ENCODE measurements at places on chromosomes 12 and 14. TPM values are rescaled to one million over a fixed set of nuclear protein-coding genes. Genes with fewer than 3 reads are reported as not detected.

Gene SSPN
- not detected for total RNA-seq

DNA sequence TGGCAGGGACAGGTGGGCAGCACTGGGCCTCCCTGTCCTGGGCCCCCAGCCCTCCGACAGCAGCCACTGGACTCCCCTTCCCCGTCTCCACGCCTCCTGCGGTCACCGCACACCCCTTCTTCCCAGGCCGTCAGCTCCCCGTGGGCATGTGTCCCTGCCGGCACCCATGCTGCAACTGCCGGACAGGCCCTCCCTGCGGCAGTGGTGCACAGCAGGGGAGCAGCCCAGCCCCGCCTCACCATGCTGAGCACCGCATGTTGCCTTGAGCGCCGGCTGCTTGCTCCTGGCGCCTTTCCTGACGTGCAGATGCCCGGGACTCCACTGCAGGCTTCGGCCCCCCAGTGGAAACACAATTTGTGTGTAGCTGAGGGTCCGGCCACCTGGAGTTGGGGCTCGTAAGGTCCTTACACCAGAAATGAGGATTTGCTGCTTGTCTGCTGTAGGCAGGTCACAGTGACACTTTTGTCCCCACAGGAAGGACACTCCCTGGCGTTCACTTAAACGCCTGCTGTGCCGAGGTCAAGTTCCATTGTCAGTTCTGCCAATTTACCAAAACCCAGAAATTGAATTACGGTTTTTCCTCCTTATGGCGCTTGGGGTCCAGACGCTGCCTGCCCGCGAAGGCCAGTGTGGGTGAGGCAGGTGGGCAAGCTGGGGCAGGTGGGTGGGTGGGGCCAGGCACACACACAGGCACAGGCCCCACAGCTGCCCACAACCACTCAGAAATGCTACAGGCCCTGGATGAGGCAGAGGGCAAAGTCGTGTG lies 28.2 kb upstream of the MMP17 start:
- no peak for DNase-seq
- no peak overlapping the region for H3K4me3 ChIP-seq

- no peaks in the 10 kb centered on the region for H3K27me3 ChIP-seq
- DNase-seq, result no peak
- H3K36me3 ChIP-seq, result peaks cover 4% of the 10 kb centered on the region
- peaks cover 14% of the 10 kb centered on the region for H3K4me1 ChIP-seq
Observed at GRCh38 chr12:124861898-124862676, 1.6 kb downstream of the SCARB1 start.

- no peaks in the 10 kb centered on the region for H3K36me3 ChIP-seq
- no peak overlapping the region for H3K27ac ChIP-seq
- no peak for DNase-seq
- no peaks in the 10 kb centered on the region for H3K4me1 ChIP-seq
- no peak overlapping the region for H3K4me3 ChIP-seq
Observed at GRCh38 chr12:131119936-131120335, 166.2 kb downstream of the ADGRD1 start.

DNA sequence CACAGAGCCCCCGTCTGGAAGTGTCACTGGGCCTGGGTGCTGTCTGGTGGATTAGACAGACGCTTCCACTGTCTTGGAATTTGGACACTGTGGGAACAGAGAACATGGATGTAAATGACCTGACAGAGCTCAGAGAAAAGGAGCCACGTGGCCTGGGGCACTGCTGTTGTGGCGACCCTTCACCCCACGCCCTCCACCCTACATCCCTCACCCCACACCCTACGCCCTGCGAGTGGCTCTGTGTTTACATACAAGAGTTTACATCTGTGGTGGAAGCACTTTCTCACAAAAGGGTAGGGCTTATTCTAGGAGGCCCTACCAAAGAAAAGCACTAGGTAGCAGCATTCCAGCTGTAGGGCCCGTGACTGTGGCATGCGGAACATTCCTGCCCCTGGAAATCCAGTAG lies 47.7 kb downstream of the B4GALNT3 start:
- DNase-seq, result no peak
- peaks cover 2% of the 10 kb centered on the region for H3K27me3 ChIP-seq
- no peaks in the 10 kb centered on the region for H3K36me3 ChIP-seq
- H3K4me1 ChIP-seq, result peaks cover 4% of the 10 kb centered on the region
- H3K27ac ChIP-seq, result no peak overlapping the region

GRCh38 chr12:101981868-101982267 lies 79.9 kb downstream of the WASHC3 start:
- no peaks in the 10 kb centered on the region for H3K36me3 ChIP-seq
- no peaks in the 10 kb centered on the region for H3K27me3 ChIP-seq
- H3K4me1 ChIP-seq, result no peaks in the 10 kb centered on the region
- no peak overlapping the region for H3K4me3 ChIP-seq

Gene PSMB11
- not detected for total RNA-seq

Gene FOS
- total RNA-seq, result 34.5 TPM

Gene LRR1
- 47.7 TPM for total RNA-seq

Gene PIWIL1
- not detected for total RNA-seq

Gene MMP19
- total RNA-seq, result not detected

DNA sequence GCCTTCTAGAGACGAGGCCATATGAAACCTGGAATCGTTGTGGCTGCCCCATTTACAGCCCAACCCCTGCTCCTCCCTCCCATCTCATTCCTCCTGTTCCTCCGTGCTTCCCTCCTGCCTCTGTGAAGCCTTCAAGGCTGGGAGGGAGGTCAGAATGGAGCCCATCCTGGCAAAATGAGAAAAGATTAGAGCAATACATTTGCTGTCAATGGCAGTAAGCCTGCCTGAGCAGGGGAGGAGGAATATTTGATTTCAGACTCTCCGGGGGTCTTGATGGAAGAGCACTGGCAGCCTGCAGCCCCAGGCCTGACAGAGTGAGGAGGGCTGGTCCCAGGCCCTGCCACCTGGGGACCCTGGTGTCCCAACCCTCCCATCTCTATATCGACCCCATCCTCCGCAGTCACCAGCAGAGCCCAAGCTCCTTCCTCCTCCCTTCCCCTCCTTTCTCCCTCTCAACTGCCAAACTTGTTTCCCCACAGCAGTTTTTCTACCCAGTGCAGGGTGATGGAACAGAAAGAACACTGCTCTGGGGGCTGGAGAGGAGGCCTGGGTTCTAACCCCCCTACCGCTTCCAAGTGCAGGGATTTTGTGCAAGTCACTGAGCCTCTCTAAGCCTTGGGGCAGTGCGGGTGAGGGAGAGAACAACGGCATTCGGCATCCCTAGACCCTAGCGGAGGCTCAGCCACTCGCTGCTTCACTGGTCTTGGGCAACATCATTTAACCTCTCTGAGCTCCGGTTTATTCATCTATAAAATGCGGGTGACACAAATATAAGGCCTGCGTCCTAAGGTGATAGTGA lies 16.0 kb upstream of the RACGAP1 start:
- H3K27me3 ChIP-seq, result peaks cover under 1% of the 10 kb centered on the region
- no peak for DNase-seq
- H3K36me3 ChIP-seq, result no peaks in the 10 kb centered on the region
- peaks cover 5% of the 10 kb centered on the region for H3K4me1 ChIP-seq
- no peak overlapping the region for H3K27ac ChIP-seq

Gene GPR68
- total RNA-seq, result 1.3 TPM
